Cortex of kidney (tissue), 1 donor: ENCODE measurements at places on chromosomes 7 and 10.

DNA sequence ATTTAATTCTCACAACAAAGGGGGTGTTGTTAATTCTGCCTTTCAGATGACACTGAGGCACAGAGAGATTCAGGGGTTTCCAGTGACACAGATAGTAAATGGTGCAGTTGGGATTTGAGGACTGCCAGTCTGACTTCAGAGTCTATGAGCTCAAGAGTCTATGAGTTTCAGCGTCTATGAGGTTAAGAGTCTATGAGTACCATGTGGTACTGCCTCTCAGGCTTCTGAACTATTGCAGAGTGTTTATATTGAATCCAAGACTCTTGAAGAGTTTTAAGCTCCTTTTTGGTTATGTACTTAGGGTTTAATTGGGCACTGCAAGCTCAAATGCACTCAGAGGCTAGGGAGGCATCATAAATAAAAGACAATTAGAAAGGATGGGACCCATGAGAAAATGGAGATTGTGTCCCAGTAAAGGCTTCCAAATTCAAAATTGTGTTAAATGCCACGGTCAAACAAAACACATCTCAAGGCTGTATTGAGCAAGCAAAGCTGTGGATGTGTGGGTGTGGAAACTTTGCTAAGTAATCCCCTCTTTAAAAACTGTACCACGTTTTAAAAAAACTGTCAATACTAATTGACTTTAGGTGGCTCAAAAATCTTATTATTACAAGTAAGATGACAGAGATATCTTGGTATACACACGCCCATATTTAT is 123.9 kb upstream of the FAM171A1 start:
- DNase-seq: no peak

- no peak for DNase-seq
These were observed 565.7 kb upstream of the ANKRD30A start for GRCh38 chr10:36559412-36560400.

DNA sequence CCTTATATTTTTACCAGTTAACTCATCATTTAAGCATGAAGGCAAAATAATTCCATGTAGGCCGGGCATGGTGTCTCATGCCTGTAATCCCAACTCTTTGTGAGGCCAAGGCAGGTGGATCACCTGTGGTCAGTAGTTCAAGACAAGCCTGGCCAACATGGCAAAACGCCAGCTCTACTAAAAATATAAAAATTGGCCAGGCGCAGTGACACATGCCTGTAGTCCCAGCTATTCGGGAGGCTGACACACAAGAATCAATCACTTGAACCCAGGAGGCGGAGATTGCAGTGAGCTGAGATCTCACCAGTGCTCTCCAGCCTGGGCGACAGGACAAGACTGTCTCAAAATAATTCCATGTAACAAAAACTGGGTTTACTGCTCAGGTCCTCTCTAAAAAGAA is 18.3 kb downstream of the HNRNPA2B1 start:
- no peak for DNase-seq

- DNase-seq: no peak
These were observed 609.6 kb downstream of the KCNMA1 start for GRCh38 chr10:77028042-77028441.

DNA sequence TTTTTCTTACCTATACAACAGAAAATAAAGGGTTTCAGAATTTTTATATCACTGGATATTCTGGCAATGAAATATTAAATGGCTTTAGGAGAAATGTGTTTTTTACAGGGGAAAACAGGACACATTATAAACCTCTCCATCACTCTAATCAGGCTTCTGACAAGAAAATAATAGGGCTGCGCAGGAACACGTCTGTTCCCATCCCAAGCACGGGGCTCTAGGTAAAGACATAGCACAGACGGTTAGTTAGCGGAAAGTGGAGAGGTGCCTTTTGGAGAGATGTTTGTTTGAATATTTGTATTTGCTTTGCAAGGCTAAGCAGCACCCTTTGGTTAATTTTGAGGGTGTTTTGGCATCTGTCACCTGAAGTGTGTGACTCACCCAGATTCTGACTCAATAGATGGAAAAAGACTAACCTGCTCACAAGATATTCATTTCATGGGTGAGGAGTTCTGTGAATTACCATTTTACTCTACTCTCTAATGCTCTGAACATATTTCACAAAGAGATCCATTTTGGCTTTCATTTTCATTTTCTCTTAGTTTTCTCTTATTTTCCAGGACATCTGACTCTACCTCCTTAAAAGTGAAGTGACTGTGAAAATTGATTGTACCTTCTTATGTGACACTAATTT is 174.5 kb upstream of the AKR1E2 start:
- DNase-seq: no peak

- no peak for DNase-seq
These were observed 917.0 kb upstream of the GHITM start for GRCh38 chr10:83222300-83222699.

GRCh38 chr10:29957236-29957635 is 102.2 kb downstream of the JCAD start:
- no peak for DNase-seq

GRCh38 chr7:1746491-1746975 is 76.5 kb downstream of the ELFN1 start:
- DNase-seq: no peak

GRCh38 chr7:47069385-47070076 is 512.4 kb downstream of the TNS3 start:
- DNase-seq: no peak

- DNase-seq: no peak
These were observed at the start of gene GIMAP1 for GRCh38 chr7:150716368-150716767. Gene GIMAP1, plus strand, starts transcription at chr7:150716613. Its CDS starts 2,435 bp downstream, at chr7:150719048.
